CD4-positive, alpha-beta T cell treated with Interleukin-12 subunit alpha and Interleukin-12 subunit beta, for 1 hour (primary cell): ENCODE measurements at places on chromosomes 7 and 10.

GRCh38 chr10:22684699-22685098 is 29.7 kb downstream of the PIP4K2A start:
- DNase-seq = no peak

GRCh38 chr10:34181553-34182300 is 633.4 kb downstream of the PARD3 start:
- DNase-seq = no peak

- no peak for DNase-seq
Measured at GRCh38 chr10:62869958-62870357, 53.8 kb upstream of the EGR2 start.

- DNase-seq = no peak
Measured at GRCh38 chr7:2109251-2109872, 123.4 kb downstream of the MAD1L1 start.

DNA sequence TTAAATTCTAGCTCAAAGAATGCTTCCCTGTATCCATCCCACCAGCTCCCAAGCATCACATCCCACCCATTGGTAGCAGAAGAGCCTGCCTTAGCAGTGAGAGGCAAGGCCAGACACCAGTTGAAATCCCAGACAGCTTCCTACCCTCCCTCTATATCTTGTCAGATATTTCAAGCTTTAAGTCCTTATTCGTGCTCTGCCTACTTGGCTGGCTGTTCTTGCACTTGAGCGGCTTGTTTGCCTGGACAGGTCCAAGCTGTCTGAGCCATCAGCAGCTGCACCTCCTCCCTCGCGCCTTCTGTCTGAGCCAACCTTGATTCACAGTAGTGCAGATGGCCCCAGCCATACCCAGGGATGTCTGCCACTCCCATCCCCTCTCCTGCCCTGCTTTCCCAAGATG is 16.4 kb downstream of the LRRC4 start:
- no peak for DNase-seq

DNA sequence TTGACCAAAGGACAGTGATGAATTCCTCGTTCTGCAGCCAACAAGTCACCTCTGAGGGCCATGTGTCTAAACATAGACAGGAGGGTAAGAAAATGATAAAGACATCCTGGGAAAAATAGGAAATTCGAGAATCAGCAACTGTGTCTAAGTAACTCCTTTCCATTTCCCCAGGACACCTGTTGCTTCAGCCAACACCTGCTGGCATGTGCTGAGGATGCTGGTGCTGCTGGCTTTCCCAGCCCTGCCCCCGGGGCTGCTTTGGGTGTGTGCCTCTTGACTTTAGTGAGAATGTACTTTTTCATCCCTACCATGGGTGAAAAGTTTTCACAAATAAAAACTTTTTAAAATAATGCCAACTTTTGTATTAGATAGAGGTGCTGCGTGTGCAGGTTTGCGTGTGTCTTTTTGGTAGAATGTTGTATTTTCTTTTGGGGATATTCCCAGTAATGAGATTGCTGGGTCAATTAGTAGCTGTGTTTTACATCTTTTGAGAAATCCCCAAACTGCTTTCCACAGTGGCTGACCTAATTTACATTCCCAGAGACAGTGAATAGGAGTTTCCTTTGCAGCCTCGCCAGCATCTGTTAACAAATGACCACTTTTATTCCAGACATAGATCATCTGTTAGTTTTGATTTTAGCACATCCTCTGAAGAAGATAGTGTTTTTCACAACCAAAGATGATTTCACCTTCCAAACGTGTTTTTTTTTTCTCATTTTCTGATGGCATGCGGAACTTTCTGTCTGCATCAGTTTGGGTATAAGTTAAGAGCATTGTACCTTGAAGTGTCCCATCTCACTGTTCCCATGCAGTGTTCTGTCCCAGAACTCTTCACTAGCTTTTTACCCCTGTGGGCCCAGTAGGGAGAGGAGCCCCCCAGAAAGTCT is 104.2 kb upstream of the ACBD5 start:
- no peak for DNase-seq

DNA sequence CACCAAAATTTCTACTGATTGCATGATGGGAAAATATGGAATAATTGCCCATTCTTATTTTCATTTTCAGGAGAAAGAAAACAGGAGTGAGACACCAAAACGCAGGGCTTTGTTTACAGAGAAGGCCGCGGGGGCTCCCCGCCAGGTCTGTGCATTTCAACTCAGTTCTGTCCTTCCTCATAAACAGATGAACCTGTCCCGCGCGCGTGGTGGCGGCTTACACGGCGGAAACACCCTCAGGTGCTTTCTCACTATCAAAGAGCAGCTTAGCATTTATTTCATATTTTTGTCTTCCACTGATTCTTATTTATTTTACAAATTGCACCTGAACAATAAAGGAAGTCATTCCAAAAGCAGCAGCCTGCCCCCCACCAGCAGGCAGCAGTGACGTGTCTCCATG is 579.4 kb downstream of the PTPRN2 start:
- DNase-seq = no peak

GRCh38 chr7:150329331-150330120 is 6.2 kb upstream of the ACTR3C start:
- no peak for DNase-seq

GRCh38 chr10:110373059-110373458 is 68.3 kb upstream of the SMNDC1 start:
- no peak for DNase-seq

DNA sequence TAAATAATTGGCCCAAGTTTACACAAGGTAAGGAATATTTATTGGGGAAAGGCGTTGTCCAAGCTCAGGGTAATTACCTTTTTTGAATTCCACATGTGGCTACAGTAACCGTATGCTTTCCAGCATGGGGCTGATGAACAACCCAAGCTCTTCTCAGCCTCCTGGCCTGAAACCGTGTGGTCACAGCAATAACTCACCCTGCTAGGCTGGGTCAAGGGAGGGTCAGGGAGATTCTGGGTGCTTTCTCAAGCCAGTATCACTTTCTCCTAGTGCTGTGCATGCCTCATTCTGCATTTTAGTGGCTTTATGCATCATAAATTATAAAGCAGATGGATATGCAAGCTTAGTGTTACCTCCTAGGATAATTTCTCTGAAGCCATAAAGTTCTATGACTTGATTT is 273.9 kb downstream of the PAXIP1 start:
- DNase-seq = no peak

DNA sequence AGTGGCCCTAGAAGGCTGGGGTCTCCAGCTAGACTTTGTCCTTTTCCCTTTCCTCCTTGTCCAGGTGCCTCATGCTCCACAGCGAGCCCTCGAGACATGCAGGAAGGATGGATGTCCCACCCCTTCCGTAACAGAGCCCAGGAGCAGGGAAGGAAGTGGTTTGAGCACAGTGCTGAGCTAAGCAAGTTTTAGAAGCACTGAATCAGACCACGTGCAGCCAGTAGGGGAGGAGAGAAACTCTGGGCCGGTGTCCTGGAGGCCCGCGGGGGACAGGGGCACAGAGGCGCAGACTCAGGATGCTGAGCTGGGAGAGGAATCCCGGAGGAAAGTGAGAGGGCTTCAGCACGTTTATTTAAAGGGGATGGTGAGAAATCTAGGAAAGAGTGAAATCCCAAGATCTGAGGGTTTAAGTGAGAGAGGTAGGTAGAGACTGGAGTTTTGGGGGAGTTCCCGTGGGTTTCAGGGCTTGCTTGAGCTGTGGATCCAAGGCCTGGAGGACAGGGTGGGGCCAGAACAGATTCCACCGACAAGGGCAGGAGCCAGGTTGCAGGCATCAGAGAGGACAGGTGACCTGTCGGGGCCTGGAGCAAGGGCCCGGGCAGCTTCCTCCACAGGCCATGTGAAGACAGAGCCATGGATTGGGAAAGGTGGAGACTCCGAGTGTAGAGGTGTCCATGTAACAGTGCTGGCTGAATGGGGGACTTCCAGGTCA is 4.4 kb upstream of the IRF5 start:
- DNase-seq = peak; percentile 65

DNA sequence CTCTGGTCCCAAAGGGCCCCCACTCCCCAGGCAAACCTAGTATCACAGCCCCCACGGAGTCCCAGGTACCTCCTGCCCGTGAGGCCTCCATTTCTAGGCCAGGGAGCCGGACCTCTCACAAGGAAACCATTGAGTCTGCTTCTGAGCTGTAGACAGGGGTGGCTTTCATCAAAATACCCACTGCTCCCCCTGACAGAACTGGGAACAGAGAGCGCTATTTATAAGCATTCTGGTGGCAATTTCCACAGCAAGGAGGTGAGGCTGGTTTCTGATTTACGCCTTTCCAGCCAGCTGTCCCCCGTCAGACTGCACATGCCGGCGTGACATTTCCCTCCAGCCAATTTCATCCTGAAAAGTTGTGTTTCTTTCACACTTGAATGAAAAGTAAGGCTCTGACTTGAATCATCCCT is 407.5 kb upstream of the PRKCQ start:
- DNase-seq = no peak

- DNase-seq = peak; percentile 43
Measured at GRCh38 chr10:122544493-122544892, 16.1 kb upstream of the DMBT1 start.
